Hippocampal formation (tissue), 2 donors: ENCODE measurements at places on chromosomes 4 and X.

GRCh38 chr4:8238036-8238511 lies 31.5 kb upstream of the HTRA3 start:
- no peak for DNase-seq

DNA sequence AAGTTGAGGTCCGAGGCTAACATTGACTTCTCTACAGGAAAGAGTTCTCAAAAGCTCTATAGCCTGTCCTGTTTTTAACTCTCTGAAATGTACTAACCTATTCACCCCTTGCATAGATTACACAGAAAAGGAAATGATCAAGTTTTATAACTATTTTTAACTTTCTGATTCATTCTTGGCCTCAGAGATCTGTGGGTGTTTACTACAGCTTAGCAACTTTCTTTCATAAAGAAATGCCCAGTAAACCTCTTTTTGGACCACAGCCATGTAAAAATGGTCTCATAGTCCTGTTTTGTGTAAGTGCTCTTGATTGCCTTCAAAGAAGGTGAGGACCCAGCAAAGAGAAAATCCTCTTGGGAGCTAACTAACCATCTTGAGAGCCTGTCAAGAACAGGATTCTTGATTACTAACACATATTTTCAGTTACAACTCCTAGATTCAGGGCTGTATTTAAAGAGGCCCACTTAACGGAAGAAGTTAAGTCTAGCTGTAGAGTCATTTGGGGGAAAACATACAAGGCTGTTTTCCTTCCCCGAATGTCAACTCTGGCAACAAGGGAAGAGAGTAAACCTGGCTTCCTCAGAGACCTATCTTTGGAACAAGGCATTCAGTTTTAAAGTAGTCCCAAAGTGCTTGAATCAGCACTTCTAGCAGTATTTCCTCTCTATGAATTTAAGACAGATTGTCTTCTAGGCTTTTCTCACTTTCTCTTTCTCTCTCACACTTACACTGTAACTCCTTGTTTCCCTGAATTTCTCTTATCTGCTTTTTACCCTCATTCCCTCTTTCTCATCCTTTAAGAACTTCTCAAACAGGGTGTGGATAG lies 78.2 kb downstream of the IL21 start:
- DNase-seq: no peak

- DNase-seq: no peak
Observed at GRCh38 chr4:152691761-152692160, 12.0 kb upstream of the TMEM154 start.

- no peak for DNase-seq
Observed at GRCh38 chr4:128364565-128364964, 77.0 kb upstream of the PGRMC2 start.
